NCI-H2029 treated with DMSO at 0.1 percent for 48 hours (cell line): ENCODE measurements at places on chromosomes 12 and 14.

DNA sequence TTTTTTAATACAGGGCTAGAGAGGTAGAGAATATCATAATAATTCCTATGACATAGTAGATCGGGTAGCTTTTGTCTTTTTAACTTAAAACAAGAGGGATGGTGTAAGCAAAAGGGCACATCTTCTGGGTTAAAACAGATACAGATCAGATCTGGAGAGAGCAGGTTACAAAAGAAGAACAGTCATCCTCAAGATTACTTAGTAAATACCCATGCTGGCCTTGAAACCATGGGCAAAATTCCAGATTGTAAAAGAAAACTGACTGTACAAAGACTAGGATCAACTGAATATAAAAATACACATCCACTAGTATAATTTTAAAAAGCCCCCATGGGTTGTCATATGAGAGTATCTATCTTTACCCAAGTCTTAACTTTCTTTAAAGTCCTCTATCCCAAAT is 76.7 kb downstream of the MED13L start:
- DNase-seq: no peak

- DNase-seq: no peak
These were observed 38.2 kb downstream of the TRPV4 start for GRCh38 chr12:109795023-109795422.

DNA sequence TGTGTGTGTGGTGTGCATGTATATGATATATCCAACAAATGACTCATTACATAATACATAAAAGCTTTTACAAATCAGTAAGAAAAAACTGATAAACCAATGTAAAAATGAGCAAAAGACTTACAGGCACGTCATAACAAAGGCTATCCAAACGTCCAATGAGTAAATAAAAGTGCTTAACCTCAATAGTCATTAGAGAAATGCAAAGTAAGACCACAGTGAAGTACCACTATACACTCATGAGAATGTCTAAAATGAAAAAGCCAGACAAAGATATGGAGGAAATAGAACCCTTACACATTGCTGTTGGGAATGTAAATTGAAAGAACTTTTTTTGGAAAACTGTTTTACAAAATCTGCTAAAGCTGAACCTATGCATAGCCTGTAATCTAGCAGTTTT is 7.8 kb downstream of the ABCD2 start:
- DNase-seq: no peak

GRCh38 chr12:63913929-63914328 is 69.4 kb downstream of the SRGAP1 start:
- DNase-seq: no peak

DNA sequence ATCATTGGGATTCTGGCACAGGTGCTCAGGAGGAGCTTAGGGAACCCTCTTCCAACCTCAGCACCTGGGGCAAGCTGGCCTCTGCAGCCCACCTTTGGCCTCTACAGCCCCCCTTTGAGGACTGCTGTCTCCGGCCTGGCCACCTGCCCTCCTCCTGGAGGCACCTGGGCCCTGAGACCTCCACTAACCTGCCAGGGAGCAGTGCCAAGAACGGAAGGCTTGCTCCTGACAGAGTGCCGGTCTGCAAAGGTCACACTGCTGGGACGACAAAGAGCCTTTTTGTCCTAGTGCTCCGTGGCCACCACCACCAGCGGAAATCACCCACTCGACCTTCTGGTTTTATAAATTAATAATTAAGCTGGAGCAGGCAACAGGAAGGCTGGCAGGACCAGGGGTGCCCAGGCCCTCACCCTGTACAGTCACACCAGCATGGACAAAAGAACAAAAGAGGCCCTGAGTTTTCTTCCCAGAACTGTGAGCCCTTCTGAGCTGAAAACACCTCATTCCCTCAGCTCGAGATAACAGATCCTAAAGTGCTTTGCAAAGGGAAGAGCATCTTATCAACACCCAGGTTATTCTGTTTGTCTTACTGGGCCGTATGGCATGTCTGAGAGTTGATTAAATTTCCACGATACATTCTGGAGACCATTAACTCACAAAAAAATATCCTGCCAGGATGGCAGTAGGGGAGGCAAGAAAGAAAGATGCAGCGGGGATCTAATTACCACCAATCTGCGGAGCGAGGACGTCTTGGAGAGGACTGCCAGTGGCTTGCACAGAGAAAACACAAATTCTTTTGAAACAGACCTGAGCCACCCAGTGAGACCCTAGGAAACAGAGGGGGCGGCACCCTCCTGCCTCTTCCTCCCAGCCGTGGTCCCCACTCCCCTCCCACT is 8.2 kb downstream of the TESC start:
- no peak for DNase-seq

DNA sequence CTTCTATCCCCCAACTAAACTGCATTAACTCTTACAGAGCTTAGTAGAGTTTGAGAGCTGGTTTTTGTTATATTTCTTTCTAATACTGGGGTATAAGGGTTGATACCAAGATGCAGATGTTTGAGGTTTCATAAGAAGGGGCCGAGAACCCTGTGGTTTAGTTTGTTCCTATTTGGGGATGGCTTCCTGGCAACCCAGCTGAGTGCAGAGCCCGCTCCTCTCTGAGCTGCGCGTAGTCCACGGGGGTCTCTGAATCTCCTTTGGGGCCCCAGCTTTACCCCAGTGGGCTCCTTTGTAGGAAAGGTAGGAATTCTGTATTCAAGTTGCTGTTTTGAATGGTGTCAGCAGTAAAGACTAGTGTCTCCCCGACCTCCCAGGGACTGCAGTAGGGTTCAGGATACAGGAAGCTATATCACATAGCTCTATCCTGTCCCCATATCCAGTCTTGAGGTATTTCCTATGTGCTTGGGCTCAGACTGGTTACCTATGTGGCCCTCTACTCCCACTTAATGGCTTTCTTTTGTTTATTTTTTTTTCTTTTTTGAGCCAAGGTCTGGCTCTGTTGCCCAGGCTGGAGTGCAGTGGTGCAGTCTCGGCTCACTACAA is 25.4 kb downstream of the PLXNC1 start:
- DNase-seq: no peak
